ENCODE measurements at places on chromosomes 7 and 10.

DNA sequence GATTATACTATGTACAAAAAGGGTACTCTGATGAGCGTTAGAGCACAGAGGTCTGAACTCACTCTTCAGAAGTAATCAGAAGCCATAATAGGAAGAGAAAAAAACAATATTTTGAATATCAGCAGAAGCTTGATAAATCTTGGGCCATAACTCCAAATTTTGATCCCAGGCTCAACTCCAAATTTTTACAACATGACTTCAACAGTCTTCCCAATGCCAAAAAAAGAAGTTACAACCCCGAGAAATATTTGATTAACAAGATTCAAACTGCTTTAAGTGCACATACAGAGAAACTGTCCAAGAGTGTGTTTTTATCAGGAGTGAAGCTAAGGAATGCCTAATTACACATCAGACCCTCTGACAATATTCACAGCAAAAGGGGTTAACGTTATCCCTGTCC lies 7.5 kb downstream of the MPP7 start:
- no peak for DNase-seq

GRCh38 chr10:132112611-132113010 lies 46.9 kb downstream of the JAKMIP3 start:
- no peak for DNase-seq

DNA sequence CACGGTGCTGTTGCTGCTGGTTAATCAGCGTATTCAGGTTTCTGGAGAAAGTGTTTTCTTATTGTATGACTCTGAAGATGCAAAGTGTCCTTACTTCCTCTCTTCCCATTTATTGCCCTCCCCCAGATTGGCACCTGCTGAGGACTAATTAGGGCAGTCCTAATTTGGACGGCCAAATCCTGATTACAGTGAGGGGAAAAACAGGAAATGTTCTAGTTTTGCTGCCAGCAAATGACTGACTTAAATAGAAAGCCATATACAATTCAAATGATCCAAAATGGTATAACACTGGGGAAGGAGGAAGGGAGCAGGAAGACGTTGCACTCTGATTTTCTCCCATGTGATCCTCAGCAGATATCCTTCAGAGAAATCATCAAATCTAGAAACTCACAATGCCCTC lies 222.4 kb upstream of the LRGUK start:
- no peak for DNase-seq

DNA sequence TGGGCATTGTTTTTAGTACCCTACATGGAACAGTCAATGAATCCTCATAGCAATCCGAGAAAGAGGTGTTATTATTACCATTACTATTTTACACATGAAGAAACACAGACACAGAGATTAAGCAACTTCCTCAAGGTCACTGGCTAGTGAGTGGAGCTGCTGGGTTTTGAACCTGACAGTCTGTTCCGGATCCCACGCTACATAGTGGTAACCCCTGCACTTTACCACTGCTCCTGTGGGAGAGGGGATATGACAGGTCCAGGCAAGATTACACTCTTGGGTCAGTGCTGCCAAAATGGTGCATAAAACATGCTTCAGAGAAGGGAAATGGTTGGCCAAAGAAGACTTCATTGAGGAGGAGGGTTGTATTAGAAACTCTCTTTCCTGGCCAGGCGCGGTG lies 185.7 kb downstream of the XPNPEP1 start:
- DNase-seq, result no peak

DNA sequence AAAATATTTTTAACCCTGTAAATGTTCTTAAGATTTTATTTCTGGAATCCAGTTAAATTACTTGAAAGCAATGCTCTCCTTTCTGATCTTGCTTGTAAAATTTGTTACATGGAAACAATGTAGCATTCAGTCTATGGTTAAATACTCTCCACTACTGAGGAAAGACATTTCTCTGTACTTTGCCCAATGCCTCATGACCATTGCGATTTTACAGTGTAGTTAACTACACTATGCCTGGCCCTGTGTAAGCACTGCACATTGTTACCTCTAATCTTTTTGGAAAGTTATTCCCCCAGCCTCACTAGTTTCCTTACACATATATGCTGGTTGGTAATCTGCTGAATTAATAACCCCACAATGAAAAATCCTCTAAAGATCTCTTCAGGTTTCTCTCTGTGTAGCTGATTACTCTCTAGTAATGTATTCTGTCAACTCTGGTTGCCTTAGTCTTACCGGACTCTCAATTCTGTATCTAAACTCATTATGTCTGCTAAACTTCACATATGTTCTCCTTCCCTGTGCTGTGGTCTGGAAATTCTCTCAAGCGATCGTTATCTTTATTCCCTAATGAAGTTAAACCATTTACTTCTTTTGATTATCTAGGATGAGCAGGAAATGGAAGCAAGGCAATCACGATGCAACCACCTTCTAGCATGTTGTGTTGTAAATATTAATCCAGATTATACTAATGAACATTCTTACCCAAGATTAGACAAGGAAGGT lies 58.7 kb upstream of the TMEM106B start:
- DNase-seq, result no peak

- no peak for DNase-seq
These were observed 214.6 kb upstream of the PFKP start for GRCh38 chr10:2852574-2853323.
